ENCODE measurements at places on chromosomes 13 and 19.

DNA sequence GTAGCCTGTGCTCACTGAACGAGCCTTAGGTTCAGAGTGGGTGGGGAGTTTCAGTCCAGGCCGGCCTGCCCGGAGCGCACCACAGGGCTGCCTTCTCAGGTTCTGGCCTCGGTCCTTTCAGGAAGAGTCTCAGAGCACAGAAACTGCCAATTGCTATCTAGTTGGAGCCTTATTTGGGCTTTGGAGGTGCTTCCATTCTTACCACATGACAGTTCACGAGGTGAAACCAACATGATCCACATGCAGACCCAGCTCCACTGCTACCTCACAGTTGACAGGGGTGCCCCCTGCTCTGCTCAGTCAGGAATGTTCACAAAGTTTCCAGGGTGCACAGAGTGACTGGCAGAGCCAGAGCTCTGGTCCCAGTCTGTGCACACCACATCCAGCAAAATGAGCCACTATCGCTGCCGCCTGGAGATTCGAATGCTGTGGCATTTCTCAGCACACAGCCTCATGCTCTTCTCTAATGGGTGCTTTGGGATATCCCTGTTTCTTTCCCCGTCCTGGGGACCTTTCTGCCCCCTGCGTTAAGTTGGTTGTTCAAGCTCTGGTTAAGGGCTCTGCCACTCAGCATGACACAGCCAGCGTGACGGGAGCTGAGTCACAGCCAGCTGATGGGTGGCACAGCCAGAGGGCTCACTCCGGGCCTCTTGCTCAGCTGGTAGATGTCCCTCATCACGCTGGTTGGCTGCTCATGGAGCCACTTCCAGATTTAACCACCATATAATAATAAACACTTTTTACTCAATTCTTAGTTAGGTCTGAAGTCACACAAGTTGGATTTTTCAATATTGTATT lies 7.5 kb upstream of the SACS start:
- no peak for DNase-seq

- DNase-seq, result peak; percentile 84
Measured at GRCh38 chr19:2478756-2479555, 3.0 kb downstream of the GADD45B start.

DNA sequence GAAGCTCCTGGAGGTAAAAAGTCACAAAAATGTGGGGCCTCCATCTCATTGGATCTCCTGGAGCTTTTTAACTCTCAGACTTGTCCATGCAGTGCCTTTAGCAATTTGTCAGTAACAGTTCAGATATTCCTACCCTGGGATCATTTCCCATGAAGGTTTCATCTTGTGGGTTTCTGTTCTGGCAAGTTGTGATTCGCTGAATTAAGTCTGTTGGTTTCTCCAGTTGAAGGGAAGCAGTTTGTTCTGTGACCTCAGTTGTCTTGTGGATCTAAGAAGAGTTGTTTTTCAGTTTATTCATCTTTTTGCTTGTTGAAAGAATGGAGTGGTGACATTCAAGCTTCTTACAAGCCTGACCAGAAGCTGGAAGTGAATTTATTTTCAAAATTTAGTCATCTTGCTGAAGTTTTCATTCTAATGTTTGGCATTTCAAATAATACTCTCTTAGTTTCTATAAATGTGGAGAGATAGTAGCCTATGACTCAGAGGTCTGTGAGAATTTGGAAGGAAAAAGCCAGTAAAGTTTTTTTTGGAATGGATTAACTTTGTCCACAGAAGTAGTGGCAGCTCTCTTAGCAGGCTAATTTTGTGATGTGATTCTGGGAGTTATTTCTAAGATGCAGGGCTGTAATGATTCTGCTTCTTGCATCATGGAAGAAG lies 120.1 kb upstream of the CSNK1A1L start:
- peak; percentile 76 for DNase-seq

DNA sequence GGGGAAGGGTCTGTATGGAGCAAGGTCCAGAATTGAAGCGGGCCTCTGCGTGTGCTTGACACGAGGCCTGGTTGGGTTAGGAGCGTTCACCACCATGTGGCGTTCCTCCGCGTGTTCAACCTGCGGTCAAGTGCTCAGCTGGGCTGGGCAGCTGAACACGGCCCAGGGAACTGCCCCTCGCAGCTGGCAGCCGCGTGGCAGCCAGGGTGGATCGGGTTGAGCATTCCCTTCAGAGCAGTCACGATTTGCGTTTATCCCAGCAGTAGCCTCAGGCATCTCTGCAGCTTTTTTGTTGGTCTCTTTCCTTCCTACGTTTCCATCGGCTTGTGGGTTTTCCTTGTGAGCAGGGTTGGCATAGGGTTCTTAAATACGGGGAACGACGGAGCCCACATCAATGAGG lies 28.7 kb upstream of the F2RL3 start:
- no peak for DNase-seq

GRCh38 chr13:107234319-107235073 lies 666.6 kb upstream of the ARGLU1 start:
- no peak for DNase-seq
